Natural killer cell treated with Interleukin-12 subunit alpha and Interleukin-12 subunit beta and Interleukin-15 and Interleukin-18, amount 100 ng/mL, for 72 hours (primary cell): ENCODE measurements at places on chromosomes 1 and 21. TPM values are rescaled to one million over a fixed set of nuclear protein-coding genes. Genes with fewer than 3 reads are reported as not detected.

The GUCA2B gene
- total RNA-seq, result not detected

The SMCP gene
- not detected for total RNA-seq

The RNF2 gene
- 20.8 TPM for total RNA-seq

DNA sequence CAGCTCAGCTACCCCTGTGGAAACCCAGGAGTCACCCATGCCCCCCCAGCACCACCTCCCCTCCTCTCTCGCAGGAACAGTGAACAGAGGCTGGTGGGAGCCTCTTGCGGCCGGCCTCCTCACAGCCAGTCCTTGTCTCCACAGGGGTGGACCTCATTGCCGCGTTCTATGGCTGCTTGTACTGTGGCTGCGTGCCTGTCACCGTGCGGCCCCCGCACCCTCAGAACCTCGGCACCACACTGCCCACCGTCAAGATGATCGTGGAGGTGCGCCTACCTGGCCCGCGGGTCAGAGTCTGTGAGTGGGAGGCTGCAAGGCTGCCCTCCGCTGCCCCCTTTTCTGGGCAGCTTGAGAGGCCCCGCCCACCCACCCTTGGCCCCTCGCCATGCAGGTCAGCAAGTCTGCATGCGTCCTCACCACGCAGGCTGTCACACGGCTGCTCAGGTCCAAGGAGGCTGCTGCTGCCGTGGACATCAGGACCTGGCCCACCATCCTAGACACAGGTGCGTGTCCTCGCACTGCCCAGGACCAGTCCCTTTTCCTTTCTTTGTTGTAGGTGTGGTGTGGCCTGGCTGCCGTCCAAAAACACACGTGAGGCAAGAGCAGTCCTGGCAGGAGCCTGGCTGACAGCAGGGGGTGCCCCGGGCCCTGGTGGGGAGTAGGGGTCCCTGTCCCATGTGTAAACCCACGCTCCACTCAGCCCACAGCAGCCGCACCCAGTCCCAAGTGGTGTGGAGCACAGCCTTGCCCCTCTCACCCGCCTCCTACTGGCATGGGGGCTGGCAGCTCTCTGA is 50.3 kb downstream of the S100B start:
- DNase-seq, result no peak

DNA sequence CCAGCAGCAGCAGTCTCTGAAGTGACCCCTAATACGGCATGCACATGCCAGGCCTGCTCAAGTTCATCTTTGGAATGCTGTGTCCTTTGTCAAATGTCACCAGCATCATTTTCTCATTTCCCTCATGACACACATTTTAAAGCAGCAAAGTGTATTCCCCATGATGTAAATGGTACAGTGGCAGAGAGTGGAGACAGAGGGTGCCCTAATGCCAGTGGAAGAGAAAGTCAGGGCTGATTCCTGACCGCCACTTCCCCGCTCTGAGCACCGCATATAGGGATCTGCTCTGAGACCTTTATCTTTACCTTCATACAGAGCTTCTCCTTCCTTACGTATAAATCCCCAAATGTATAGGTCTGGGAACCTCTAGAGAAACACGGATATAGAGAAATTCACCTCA is 222.3 kb upstream of the SGIP1 start:
- no peak for DNase-seq

GRCh38 chr1:28663871-28664470 is 4.6 kb upstream of the GMEB1 start:
- no peak for DNase-seq

DNA sequence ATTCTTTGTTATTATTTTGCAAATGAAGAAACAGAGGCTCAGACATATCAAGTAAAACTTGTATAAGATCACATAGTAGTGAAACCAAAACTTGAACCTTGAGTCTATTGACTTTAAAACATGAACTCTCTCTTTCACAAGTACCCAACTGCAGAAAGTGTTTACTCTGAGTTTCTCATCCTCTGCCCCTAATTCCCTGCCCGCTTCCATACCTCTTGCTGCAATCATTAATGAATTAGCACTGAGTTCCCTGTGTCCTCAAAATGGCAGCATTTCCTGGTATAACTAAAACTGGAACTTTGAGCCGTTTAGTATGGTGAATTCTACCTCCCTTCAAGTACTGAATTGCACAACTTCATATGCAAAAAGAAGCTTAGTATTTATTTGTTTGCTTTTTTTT is 147.7 kb upstream of the DNAH14 start:
- DNase-seq, result no peak

DNA sequence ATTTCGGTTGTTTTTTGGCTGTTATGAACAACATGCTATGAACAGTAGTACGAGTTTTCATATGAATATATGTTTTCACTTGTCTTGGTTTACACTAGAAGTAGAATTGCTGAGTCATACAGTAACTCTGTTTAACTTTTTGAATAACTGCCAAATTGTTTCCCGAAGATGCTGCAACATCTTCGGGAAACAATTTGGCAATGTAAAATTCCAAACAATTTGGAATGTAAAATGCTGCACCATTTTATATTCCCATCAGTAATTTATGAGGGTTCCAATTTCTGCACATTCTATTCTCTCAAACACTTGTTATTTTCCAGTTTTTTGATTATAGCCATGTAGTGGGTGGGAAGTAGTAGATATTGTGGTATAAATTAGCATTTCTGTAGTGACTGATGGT is 11.6 kb downstream of the PCBP3 start:
- no peak for DNase-seq
